ENCODE measurements at places on chromosomes 7 and 10.

DNA sequence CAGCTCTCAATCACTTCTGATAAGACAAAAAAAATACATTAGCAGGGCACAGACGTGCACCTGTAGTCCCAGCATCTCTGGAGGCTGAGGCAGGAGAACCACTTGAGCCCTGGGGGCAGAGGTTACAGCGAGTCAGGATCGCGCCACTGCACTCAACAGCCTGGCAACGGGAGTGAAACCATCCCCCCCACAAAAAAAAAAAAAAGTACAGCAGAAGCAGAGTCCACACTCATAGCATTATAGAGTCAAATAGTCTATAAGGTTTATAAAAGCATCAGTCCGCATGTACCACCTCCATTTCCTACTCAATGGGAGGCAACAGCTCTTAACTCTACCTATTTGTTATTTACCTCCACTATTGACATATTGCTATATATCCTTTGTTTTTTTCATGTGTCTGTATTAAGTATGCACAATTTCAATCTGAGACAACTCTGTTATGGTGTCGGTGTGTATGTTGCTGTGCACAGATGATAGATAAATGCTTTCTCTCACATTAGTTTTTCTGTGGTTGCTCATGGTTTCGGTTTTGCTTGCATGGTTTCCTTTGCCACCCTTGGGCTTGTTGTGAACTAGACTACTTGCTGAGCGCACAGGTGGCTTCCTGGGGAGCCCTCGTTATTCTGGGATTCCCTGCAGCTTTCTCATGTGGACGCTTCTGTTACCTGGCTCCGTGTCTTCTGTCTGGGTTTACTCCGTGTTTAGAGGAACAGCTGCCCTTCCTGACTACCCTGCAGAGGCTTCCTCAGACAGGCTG lies 40.4 kb downstream of the PROSER2 start:
- no peak for DNase-seq

GRCh38 chr10:70330671-70331070 lies 46.9 kb upstream of the NPFFR1 start:
- DNase-seq = no peak

- no peak for DNase-seq
These were observed 638 bp downstream of the EGR2 start for GRCh38 chr10:62815381-62816075.

DNA sequence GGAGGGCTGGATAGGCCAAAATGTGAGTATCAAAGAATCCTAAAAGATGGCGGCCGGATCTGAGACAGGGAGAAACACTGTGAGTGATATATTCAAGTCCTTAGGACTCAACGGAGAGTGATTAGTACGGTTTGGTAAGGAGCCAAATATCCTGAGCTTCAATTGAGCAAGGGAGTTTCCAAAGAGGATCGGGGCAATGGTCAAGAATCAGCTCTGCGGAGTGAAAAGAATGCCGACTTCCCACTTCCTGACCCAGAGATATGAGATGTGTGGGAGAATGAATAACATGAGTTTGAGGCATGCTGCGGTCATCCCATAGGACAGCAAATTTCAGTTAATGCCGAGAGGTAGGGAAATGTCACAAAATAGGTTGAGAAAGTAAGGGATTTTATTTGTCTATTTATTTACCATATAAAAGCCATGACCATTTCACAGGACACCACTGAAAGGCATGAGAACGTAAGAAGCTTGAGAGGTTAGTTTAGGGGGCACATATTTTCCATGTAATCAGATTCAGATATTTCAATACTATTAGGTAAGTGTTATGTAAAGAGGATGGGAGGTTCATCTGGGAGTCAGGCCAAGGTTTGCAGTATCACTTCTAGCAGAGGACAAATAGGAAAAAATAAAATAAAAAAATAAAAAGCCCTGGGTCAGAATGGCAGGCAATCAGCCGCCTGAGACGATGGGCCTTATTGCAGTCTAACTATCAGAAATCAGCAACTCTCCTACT lies 165.6 kb downstream of the HGF start:
- no peak for DNase-seq

DNA sequence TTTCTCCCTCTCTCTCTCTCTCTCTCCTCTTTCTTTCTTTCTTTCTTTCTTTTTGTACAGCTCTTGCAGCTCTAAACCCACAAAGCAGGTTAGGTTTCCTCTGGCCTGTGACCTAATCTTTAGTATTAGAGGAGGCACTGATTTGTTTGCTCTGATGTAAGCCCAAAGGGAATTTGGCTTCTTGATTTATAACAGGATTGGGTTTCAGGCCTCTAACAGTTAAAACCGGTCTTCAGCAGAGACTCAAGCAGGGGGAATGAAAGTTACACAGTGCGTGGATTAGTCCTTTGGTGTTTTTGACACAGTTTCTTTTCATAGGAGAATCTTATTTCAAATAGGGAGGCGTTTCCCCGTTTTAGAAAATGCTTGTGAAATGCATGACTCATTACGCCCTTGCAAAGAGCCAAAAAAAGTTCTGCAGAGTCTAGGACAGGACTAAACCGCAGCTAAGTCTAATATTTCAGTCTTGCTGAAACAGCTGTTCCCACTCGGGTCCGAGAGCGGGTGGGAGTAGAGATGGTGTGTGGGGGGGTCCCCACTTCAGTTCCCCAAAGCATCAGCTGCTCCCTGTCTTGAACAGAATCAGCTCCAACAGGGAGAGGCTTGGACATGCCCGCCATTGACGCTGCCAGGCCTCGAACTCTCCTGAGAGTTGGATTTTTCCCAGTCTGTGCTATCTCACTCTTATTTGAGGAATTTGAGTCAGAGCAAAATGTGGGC lies 296.5 kb upstream of the PITRM1 start:
- DNase-seq = peak; percentile 74
